SK-N-SH treated with all-trans-retinoic acid at 6 μM for 48 hours (cell line): ENCODE measurements at places on chromosomes 12 and 14.

GRCh38 chr12:53376747-53377146 lies 3.2 kb upstream of the SP1 start:
- ATAC-seq, result no peak

- no peak for ATAC-seq
Measured at GRCh38 chr14:71063351-71063750, 156.1 kb downstream of the PCNX1 start.

DNA sequence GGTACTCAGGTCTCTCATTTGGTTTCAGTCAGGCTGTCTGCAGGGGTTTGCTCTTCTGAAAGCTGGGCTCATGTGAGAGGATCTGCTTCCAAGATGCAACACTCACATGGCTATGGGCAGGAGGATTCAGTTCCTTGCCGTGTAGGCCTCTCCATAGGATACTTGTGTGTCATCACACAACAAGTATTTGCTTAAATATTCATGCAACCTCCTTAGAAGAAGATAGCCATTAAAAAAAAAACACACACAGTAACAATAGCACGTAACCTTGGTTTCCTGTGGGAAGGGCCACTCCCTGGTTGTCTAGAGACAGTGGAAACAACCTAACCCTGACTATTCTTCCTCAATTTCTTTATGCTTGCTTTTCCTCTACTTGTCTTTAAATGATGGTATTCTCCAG lies 31.8 kb upstream of the CLEC4E start:
- ATAC-seq, result no peak

GRCh38 chr14:87102811-87103378 lies 890.1 kb downstream of the GALC start:
- ATAC-seq, result no peak

DNA sequence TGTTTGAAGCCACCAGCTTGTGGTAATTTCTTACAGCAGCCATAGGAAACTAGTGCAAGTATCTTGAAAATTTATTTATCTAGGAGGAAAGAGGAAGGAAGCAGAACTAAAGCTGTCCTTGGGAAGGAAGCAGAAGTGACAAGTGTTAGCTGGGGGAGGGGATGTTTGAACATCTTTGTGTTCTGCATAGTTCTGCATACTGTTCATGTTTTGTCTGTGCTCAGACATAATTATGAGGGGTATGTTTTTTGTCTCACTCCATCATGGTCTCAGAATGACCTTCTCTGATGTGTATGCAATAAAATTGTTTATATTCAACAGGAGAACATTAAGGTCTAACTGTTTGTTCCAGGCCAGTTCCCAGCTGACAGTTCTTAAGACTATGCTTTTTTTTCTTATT lies 606.5 kb downstream of the GALC start:
- ATAC-seq, result no peak

GRCh38 chr12:109951751-109952150 lies 44.4 kb downstream of the GIT2 start:
- ATAC-seq, result peak; percentile 58

DNA sequence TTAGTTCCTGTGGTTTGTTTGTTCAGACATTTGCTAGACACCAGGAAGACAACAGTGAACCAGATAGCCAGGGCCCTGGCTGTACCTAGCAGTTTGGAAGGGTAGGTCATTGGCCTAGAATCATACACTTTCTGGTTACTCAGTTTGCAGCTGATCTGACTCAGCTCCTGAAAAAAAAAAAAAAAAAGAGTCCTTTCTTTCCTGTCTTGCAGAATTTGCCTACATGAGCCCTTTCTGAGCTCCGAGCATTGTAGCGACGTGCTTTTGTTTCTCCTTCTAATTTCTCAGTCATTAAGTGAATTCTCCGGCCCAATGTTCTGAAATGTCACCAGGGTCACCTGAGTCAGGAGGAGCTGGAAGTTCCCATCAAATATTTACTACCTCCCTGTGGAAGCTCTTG lies 2.4 kb downstream of the CABP1 start:
- no peak for ATAC-seq

DNA sequence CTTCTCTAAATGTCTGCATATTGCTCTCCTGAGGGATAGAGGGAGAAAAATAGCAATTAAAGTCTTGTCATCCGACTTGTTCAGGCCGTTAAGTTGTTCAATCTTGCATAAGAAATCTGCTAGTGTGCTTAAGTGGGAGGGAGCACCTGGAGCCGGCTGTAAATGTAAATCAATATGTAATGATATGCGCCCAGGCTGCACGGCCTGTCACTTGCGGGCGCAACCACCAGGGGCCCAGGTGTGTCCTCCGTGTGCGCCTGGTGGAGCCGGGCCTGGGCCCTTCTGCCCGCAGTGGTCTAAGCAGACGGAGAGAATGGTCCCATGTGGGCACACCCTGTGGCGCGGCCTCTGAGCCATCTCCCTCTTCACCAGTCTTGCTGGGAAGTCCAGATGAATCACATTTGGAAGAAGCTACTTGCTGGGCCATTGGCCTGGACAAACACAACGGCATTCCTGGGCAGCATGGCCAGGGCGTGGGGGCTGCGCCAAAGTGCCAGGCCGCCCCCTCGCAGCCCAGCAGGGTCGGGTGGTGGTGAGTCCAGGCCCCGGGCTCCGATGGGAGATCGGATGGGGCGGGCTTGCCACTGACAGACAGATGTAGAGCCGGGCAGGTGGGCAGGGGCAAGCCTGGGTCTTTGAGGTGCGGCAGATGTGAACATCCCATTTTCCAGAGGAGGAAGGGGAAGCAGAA lies 193.3 kb upstream of the C14orf180 start:
- ATAC-seq, result no peak

GRCh38 chr12:49808686-49809380 lies 19.4 kb downstream of the NCKAP5L start:
- ATAC-seq, result no peak

DNA sequence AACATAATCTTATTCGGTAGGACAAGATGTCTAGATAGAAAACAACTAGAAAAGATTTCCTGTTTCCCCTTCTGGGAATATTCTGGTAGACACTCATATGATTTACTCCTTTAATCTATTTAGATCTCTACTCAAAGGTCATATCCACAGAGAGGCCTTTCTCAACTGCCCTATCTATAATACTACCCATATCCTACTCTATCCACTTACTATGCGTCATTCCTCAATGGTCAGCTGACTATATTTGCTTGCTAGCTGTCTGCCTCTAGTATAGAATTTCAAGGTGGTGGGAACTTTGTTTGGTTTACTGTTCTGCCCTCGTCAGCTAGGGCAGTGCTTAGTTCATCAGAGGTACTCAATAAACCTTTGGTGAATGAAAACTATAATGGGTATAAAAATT lies 157.8 kb upstream of the PKP2 start:
- ATAC-seq, result no peak

- ATAC-seq, result no peak
Measured at GRCh38 chr12:120941846-120942405, 36.4 kb upstream of the HNF1A start.

DNA sequence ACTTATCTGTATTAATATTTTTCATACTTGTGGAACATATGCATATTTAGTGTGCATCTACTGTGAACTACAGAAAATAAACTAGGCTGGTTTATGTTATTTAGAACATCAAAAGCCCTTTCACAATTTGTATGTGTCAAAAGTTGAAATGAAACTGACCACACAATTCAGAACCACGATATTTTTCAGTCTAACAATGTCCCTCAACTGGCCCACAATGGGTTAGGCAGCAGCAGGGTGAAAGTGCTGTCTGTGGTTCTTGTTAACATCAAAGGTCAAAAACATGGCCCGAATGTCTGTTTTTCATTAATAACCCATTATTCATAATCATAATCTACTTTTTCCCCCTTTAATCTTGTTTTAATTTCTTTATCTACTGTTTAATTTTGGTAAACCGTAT lies 559.9 kb upstream of the ATP2B1 start:
- ATAC-seq, result no peak

- peak; percentile 47; the same call in 1 of the 3 replicates for ATAC-seq
Measured at GRCh38 chr12:39587225-39587624, 32.4 kb downstream of the ABCD2 start.

GRCh38 chr14:76995279-76996035 lies 33.1 kb downstream of the IRF2BPL start:
- no peak for ATAC-seq

DNA sequence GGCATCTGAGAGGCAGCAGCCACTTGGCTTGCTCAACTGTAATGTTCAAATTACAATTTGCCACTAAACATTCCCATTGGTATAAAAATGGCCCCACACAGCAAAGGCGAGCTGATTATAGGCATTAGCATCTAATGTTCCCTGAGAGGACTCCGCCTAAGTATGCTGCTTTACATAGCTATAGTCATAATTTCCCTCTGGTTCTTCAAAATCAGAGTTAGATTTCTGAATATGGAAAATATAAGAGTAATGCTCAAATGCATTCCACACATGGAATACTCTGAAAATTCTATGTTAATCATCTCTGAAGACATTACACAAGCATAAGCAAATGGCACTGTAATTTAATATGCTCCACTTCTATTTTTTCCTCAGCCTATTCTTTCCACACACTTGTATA lies 83.7 kb upstream of the BTG1 start:
- ATAC-seq, result no peak

- peak; percentile 66 for ATAC-seq
Measured at GRCh38 chr12:105882404-105882803, 256.4 kb downstream of the NUAK1 start.

DNA sequence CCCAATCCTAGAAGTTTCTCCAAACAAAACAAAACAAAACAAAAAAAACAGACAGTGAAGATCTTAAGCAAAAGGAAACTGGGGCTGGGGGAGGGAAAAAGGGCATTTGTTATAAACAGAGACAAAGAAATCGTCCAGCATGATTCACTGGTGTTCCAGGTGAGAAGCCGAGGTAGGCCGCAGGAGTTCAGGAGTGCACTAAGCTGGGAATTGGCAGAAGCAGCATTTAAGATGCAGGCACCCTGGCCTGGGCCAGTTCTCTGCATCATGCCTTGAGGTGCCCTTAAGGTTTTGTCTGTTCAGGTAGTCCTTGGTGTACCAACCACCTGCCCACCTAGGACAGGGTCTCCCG lies 11.2 kb downstream of the TBX3 start:
- ATAC-seq, result no peak

GRCh38 chr12:14970473-14970872 lies 2.4 kb upstream of the PDE6H start:
- no peak for ATAC-seq

GRCh38 chr12:6377667-6377994 lies 2.3 kb upstream of the SCNN1A start:
- no peak; the same call in 2 of the 3 replicates for ATAC-seq

DNA sequence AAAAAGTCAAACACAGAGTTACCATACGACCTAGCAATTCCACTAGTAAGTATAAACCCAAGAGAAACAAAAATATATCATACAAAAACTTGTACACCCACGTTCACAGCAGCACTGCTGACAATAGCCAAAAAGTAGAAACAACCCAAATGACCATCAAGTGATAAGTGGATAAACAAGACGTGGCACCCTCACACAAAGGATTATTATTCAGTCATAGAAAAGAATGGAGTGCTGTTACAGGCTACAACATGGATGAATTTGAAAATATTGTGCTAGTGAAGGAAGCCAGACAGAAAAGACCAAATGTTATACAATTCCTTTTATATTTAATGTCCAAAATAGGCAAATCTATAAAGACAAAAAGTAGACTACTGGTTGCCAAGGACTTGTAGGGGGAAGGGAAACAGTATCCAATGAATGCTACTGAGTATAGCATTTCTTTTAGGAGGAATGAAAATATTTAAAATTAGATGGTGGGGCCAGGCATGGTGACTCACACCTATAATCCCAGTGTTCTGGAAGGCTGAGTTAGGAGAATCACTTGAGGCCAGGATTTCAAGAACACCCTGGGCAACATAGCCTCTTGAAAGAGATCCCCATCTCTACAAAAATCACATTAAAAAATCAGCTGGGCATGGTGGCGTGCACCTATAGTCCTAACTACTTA lies 41.9 kb downstream of the SPTLC2 start:
- ATAC-seq, result no peak

DNA sequence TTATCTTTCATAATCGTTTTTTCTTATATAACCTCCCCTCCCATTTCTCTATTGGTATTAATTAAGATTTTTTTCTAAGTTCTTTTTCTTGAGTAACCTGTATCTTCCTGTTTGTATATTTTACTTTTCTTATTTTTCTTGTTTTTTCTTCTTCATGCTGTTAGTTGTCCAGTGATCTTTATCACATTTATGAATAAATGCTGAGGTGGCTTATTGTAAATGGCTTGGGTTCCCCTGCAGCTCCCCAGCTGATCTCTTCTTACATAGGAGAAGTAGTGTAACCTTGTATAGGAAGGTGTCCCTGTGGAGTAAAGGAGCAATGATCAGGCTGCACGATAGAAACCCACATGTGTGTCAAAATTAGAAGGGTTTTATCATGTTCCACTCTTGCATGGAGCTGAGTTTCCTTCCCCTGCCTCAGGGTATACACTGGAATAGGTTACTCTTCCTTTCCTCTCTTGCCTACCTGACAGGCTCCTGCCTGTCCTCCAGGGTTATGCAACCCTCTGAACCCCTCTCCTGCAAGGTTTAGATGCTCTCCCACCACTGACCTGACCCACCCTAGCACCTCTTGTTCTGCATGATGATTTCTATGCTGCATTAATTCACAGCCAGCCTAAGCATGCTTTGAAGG lies 334.8 kb upstream of the RGS6 start:
- ATAC-seq, result no peak

DNA sequence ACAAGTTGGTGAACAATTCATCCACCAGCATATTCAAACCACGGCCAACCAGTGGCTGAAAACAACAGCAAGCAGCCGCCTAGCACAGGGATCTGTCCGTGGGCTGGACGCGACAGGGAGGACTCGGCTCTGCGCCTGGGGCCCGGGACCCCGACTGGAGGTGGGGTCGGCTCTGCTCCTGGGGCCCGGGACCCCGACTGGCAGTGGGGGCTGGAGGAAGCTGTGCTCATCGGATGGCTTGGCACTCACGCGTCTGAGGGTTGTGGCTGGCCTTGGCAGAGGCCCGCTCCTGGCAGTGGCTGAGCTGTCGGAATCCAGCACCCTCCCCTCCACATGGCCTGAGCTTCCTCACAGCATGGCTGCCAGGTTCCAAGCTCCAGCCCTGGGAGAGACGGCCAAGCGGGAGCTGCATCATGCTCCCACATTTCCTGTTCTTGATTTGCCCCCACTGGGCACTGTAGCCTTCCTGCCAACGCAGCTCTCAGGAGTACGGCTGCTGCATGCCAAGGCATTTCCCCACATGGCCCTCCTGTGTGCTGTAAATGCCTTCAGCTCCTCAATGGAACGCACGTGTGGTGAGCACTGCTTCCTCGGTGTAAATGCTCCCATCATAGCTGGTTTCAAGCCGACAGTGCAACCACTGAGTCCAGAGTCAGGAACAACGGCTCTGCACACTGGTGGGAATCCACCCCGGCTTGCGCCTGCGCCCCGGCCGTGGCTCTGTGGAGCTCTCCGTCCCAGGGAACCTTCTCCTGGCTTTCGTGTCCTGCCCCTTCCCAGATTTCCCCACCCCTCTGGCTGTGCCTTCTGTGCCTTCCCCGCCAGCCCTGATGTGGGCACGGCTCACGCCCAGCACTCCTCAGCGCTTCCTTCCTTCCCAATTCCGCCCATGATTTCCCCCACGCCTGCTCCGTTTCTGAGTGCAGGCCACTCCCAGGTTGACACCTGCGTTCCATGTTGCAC lies 7.3 kb upstream of the GALNT9 start:
- no peak for ATAC-seq

DNA sequence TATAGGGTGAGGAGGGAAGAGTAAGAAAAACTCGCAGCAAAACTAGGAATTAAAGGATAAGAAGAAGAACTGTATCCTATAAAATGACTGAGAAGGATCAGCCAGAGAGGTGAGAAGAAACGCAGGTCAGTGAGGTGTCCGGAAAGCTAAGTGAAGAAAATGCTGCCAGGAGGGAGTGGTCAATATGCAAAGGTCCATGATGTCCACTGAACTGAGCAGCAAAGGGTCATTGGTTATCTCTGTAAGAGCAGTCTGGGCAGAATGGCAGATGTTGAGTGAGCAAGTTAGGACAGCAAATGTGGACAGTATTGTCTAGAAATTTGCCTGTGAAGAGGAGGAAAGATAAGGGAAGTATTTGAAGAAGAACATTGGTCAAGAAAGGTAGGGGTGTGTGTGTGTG lies 155.4 kb downstream of the SRGAP1 start:
- ATAC-seq, result no peak
